Cardiac septum (tissue), 1 donor: ENCODE measurements at places on chromosomes 12 and 14. TPM values are rescaled to one million over a fixed set of nuclear protein-coding genes. Genes with fewer than 3 reads are reported as not detected.

RAPGEF3 gene
- 26.3 TPM for total RNA-seq

FOXA1 gene
- total RNA-seq: not detected

AGAP2 gene
- 6.1 TPM for total RNA-seq

CD69 gene
- total RNA-seq: 0.24 TPM

CCDC38 gene
- not detected for total RNA-seq

INHBE gene
- 0.73 TPM for total RNA-seq

RHEBL1 gene
- total RNA-seq: 0.38 TPM

PAPLN gene
- total RNA-seq: 1.3 TPM

RTL1 gene
- total RNA-seq: not detected

- no peak for DNase-seq
These were observed 65.0 kb downstream of the CHST11 start for GRCh38 chr12:104521731-104522130.

GRCh38 chr12:2224961-2225360, 172.2 kb downstream of the CACNA1C start:
- DNase-seq: no peak

DNA sequence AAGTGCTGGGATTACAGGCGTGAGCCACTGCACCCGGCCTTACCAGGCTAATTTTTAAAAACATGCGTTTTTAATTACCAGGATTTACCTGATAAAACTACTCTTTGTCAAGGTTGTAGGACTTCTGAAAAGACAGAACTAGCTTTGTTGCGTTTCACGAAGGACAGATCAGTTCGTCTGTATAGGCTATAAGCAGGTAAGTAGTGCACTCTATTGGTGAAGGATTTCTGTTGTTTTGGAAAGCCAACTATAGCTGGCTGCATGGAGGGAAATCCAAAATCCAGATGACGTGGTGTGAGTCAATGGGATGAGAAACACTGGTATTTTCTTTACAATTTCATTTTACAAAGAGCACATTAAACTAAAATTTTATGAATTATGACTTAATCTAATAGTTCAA, 14.6 kb downstream of the GNPNAT1 start:
- DNase-seq: no peak

DNA sequence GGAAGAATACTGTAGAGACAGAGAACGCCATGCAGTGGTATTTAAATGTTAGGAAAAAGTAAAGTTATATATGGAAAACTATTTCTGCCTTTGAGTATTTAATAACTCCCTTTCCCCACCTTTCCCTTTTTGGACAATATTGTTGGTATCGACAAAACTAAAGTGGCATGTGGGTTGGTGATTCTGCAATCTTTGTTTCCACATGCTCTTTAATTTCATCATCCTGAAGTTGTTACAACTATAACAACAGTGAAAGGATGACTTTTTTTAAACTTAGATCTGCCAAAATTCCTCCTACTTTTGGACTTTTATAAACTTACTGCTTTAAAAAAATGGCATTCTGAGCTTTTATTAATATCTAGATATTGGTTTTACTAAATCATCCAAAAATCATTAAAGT, 25.3 kb downstream of the TTC8 start:
- DNase-seq: no peak

- DNase-seq: no peak
These were observed 111.0 kb upstream of the NCOR2 start for GRCh38 chr12:124678421-124678893.

DNA sequence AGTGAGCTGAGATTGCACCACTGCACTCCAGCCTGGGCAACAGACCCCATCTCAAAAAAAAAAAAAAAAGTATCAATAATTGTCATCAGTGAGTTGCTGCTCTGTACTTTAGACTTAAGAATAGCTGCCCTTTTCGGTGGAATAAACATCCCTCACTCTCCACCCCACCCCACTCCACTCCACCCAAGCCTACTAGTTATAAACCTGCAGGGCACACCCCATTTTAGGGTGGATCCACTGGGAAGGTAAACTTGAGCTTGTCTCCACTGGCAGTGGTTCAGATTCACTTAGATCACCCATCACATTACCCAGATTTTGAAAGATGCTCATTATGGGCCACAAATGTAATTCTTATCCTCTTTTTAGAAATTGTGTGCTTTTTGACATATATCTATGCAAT, 106.4 kb downstream of the GPR135 start:
- DNase-seq: no peak

GRCh38 chr12:100295764-100296555, 29.0 kb downstream of the SCYL2 start:
- DNase-seq: no peak

DNA sequence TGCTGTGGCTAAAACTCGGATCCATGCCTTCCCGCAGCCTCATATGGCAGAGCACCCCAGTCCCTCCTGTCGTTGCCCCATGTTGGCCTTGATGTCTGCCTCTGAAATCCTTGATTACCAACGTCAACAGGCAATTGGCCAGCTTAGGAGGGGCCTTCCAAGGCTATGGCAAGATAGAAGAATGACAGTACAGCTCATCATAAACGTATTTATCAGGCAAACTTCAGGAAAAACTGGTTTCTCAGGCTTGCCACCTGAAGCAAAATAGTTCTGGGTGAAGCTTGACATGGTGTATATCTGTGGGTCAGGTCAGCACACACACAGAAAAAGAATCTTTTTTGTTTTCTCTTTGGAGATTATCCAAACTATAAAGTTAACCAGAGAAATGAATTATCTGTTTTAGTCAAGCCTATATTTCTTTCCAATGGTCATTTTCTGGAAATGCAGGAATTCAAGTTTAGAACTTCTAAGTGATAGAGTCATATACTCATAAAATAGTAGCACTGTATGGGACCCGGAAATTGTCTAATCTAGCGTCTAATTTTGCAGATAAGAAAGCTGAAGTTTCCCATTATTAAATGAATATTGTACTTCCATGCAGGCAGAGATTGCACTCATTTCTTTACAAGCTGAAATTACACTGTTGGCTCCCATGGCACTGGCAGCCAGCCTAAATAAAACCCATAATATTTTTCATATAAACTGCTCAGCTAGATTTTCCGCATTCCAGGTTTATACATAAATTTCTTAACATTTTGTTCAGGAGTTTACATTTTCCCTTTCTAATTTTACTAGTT, 24.4 kb upstream of the DUSP16 start:
- DNase-seq: no peak

DNA sequence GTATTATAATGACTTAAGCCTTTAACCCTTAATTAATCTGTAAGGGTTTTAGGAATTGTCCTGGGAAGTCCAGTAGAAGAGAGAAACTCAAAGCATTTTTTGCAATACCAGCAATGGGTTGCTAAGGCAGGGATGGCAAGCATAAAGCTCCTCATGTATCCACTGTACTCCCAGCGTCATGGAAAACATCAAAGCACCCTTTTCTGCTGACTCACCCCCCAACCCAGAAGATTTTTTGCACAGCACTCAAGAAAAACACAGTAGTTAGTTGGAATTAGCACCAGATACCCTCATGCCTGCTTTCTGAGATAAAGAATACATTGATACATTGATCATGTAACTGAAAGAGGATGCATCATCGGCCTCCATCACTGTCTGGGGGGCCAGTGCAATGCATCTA, 199.1 kb upstream of the CNOT2 start:
- DNase-seq: no peak

GRCh38 chr12:25977047-25977446, 18.6 kb downstream of the RASSF8 start:
- no peak for DNase-seq

- no peak for DNase-seq
These were observed 3.9 kb downstream of the CCDC197 start for GRCh38 chr14:94001016-94001415.

DNA sequence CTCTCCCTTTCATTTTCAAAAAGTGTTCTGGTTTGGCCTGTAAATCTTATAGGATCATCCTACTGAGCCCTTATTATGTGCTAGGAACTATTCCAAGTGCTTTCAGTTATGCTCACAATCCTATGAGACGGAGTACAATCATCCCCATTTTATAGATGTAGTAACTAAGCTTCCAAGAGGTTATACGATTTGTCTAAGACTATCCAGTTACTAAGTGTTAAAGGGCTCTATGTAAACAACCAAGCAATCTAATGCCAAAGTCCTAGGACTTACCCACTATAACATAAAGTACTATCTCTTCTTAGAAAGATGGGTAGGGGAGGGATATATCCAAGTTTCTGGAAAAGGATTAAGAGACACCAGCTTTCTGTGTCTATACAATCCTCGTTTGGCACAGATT, 6.7 kb downstream of the CFL2 start:
- DNase-seq: no peak

- DNase-seq: no peak
These were observed 89.3 kb upstream of the FGD4 start for GRCh38 chr12:32309811-32310736.

DNA sequence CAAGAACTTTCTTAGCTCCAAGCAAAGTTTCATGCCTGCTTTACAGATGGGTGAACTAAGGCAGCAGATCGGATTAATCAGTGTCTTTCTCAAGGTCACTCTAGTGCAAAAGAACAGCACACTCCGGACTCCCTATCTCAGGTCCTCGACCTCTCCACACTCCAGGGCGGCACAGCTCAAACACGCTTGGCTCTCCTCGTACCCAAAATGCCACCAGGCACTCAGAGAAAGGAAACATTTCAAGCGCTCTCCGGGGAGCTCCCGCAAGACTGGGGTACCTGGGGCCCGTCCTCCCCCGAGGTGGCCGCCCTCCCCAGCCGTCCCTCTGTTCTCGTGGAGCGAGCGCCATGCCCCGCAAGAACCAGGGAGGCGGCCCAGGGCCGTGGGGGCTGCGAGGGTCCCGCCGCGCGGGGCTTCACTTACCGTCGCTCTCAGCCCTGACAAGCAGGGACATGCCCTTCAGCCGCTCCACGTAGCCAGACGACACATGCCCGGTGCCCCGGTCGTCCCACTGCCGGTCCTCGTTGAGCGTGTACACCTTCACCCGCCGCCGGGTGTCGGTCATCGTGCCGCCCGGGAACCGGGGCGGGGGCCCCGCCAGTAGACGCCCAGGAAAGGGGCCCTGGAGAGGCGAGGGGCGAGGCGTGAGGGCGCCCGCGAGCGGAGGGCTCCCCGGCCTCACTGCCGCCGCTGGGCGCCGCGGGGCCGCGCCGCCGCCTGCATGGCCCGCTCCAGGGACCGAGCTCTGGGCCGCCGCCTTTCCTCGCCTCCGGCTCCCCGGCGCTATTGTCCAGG, 830 bp downstream of the PPP4R3A start:
- DNase-seq: peak; percentile 77

DNA sequence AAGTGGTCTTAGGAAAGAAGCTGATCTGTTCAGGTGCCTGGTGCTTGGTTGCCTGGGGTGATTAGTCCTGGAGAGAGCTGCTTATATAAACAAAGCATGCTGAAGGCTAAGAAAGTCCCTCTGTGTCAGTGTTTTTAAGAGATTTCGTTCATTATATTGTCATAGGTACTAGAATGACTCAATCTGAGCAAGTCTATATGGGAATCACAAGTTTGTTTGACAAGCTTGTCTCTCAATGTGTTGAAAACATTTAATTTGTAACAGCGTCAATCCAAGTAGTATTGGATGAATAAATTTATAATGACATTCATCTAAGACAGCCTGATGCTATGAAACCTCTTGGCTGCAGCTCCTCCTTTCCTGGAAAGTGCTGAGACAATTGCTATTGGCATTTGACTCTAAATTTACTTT, 256.3 kb downstream of the TMTC2 start:
- no peak for DNase-seq

DNA sequence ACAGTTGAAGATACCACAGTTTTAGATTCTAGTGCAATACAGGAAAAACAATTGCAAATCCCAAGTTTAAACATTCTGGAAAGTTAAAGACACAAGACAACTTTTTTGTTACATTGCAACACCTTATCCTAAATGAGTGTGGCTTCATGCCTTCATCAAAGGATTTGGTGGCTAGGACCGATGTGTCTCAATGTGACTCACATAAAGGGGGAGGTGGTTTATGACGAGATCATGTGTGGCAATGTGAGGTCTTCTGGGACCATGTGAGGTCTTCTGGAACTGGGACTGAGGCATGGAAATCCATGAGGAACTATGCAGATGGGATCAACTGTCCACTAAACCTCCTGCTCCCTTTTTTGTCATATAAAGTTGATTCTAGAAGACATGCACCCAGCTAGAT, 166.2 kb downstream of the PAX9 start:
- DNase-seq: no peak
